Activated T-helper 1 cell treated with anti-CD3 and anti-CD28 coated beads, Interleukin-12 subunit alpha, Interleukin-12 subunit beta, Interleukin-2, Interleukin-4 antibody, amounts not matched to agents 30 ng/mL and 10 ng/mL and 1 ng/mL, durations not matched to agents 14 hours and 24 hours and 36 hours (primary cell): ENCODE measurements at places on chromosomes 3 and 15.

DNA sequence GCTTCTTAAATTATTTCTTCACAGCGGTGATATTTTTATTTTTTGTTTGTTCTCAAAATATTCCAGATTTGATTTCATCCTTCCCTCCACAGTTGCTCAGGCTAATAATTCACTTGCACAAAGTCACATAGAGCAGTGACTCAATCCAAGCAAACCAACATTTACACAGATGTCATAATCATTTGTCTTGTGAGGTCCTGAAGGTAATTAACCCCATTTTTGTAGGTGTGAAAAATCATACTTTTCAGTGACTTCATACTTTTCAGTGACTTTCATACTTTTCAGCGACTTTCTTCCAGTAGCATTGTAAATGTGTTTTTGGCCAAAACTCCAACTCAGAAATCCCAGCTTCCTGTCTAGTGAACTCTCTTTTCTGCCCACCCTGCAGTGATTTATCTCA, 32.1 kb downstream of the CD200 start:
- DNase-seq = no peak

DNA sequence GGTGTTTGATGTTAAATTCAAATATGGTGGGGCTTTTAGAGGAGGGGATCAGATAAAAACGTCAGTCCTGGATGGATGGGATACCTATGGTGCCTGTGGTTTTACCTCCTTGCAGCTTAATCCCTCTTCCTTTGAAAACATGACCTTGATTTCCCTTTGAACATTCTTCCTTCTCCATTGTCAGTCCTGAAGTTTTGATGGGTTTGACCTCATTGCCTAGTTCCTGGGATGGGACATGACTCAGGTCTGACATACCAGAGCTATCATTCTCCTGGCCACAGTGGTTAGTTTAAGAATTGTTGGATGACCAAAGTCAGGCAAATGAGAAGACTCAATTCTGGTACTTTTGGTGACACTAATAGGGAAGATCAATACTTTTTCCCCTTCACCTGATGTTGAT, 87.2 kb downstream of the PRICKLE2 start:
- no peak for DNase-seq

- no peak for DNase-seq
Measured at GRCh38 chr15:36858423-36858822, 241.9 kb downstream of the MEIS2 start.

- no peak for DNase-seq
Measured at GRCh38 chr3:149203758-149204157, 17.9 kb downstream of the CP start.

DNA sequence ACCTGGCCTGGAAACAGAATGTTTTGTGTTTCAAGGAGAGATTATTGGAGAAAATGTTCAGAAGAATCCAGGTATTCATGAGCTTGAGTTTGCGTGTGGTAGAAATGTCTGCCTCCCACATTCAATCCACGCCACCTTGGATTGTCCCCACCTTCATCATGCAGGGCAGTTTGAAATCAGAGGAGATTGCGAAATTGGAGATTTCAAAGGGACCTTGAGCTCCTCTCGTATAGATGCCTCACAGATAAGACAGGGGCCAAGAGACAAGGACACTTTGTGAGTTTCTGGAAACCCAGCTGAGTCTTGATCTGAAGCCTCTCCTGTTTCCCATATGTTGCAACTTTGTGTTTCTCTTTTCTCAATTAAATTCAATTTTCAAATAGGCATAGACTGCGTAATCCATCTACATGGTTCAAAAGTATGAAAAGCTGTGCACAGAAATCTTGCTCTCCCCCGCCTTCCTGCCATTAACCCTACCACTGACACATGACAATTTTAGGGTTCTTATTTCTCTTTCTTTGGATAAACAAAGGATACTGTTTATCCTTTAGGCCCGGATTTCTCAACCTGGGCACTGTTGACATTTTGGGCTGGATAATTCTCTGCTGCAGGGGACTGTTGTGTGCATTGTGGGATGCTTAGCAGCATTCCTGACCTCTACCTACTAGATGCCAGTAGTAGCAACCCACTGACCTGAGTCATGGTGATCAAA, 53.8 kb downstream of the CMTM8 start:
- no peak for DNase-seq

DNA sequence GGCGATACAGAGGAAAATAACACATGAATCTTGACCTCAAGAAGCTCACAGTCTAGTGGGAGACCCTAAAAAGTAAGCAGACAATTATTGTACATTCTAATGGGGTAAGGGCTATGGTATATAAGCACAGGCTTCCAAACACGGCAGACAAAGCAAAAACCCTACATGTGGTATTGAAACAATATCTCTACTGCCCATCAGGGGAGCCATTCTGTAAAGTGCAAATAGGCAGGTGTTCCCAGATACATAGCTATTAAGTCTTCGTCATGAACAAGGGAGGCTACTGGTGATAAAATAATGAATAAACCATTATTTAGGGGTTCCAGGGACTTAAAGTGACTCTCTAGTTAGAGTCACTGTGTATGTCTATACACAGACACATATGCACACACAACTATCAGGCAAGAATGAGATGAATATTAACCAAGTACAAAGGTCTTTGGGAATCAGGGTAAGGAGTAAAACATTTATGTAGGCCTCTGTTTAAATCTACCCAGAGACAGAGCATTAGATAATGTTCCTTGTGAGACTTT, 38.7 kb upstream of the ASB14 start:
- DNase-seq = no peak
